ENCODE measurements at places on chromosomes 4 and X.

DNA sequence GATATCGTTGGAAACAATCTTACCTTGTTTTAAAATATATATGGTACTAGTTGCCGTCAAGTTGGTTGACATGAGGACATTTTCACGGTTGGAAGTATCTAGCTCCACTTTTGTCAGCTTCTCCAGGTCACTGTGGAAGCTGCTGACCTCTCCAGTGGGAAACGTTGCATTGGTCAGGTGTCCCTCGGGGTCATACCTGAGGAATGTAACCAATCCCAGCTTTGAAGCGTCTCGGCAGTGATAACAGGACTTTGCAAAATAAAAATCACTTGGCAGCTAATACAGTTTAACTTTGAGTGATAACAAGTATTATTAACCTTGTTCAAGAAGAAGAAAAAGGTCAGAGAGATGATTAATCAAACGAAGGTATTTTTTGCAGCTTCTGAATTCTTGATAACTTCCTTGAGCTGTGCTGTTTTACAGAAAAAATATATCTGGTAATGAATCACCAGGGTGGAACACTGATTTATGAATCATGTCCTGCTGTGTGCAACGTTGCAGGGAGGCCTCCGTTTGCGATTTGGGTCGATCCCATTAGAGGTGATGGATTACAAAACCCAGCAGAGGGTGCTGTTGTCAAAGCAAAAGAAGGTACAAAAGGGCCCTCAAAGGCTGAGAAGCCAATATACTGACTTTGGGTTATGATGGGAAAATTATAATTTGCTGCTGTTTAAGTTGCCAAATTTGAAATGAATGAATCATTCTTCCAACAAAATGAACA is 60.1 kb downstream of the SH2D1A start:
- peak; percentile 73 for DNase-seq

DNA sequence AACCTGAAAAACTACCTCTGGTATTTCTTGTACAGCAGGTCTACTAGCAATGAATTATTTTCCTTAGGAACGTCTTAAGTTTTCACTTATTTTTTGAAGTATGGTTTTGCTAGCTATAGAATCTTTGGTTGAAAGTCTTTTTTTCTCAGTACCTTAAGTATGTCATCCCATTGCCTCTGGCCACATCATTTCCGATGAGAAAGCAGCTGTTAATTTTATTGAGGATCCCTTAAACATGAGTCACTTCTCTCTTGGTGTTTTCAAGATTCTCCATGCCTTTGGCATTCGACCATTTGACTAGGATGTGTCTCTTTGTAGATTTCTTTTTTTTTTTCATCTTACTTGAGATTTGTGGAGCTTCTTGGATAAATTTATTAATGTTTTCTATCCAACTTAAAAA is 803.8 kb upstream of the AMOT start:
- no peak for DNase-seq

DNA sequence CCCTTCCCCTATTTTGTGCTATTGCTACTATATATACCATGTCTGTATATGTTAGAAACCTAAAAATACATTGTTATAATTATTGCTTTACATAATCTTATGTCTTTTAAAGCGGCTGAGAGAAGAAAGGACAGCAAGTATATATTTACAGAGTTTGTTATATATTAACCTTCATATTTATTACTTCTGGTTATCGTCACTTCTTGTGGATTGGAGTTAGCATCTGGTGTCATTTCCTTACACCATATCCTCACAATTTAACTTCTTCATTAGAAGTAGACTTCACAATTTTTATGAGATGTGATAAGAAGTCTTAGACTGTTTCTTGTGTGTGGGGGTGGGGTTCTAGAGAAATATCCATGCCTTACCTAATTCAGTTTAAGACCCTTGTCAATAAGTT is 123.1 kb downstream of the ATXN3L start:
- DNase-seq, result no peak

DNA sequence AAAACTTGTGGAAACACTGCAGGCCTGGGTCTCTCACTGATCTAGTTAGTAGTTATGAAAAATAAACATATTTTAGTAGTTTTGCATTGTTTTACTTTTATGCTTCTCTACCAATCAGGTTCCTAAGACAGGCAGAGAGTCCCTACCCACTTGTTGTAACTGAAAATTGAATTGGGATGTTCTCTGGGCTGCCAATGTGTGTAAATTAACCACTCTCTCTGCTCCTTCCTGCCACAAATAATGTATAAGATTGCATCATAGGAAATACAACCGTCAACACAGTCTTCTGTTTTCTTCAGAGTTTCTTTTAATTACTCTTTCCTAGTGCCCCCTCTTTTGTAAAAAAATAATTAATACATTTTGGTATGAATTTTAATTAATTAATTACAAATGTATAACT is 677.3 kb downstream of the FSTL5 start:
- no peak for DNase-seq
